ENCODE measurements at places on chromosomes 11 and 22.

DNA sequence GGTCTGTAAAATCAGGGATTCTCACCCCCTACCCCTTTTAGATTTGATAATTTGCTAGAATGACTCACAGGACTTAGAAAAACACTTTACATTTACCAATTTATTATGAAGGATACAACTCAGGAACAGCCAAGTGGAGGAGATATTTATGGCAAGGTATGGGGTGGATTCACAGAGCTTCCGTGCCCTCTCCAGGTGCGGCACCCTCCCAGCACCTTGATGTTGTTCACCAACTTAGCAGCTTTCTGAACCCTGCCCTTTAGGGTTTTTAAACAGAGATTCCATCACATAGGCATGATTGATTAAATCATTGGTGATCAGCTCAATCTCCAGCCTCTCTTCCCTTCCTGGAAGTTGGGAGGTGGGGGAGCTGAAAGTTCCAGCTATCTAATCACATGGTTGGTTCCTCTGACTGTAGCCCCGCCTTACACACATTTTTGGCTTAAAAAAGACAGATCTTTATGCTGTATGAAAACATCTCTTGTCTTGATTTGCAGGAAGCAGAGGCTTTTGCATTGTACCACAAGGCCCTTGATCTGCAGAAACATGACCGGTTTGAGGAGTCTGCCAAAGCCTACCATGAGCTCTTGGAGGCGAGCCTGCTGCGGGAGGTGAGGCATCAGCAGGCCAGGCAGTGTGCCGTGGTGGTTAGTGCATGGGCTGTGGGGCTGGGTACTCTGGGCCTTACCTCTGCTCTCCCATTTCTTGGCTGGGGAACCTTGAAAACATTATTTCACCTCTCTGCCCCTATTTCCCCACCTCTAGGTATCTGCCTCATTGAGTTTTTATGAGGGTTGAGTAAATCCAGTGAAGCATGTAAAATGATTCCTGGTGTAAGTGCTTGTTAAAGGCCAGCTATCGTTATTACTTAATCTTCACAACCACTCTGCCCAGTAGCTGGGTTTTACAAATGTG, 27.0 kb downstream of the CABIN1 start:
- no peak for DNase-seq

- no peak for DNase-seq
Observed at GRCh38 chr11:7437696-7438095, 47.6 kb upstream of the OLFML1 start.

DNA sequence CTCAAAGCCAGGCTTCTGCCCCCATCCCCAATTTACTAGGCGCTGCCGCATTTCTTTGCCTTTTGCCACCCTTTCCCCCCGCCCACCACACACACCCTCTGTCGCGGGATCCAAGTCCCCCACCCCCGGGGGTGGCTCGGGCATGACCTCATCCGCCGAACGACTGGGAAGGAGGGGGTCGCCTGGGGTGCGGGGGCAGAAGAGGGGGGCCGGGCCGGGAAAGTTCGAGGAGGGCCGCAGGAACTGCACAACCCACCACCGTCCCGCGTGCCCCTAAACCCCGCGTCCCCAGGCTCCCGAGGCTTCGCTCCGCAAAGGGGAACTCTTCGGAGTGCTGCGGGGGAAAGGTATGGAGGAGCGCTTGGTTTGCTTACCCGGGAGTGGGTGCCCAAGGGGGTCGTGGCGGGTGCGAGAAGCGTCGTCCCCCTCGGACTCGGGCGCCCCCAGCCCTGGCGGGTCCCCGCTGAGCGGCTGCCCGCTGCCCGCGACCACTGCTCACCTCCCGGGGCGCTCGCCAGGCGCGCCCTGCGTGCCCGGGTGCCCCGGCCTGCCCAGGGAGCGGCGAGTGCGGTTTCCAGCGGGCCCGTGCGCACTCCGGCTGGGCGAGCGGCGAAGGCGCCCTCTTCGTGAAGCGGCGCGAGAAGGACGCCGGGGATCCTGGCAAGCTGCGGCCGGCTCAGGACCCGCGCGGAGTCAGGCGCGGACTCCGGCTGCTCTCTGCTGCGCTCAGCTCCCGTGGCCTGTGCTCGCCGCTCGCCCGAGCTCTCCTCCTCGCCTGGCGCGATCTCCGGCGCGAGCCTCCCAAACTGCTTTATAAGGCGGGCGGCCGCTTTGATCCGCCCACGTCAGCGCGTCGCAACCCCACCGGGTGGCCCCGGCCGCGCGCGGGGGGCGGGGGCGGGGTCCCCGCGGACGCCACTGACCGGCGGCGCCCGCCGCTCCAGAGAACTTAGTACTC, 4.0 kb upstream of the WNT11 start:
- DNase-seq, result peak; percentile 73

- no peak for DNase-seq
Observed at GRCh38 chr22:17242641-17243040, 23.4 kb upstream of the ADA2 start.

GRCh38 chr22:17824457-17824856, 50.2 kb upstream of the BID start:
- no peak for DNase-seq

DNA sequence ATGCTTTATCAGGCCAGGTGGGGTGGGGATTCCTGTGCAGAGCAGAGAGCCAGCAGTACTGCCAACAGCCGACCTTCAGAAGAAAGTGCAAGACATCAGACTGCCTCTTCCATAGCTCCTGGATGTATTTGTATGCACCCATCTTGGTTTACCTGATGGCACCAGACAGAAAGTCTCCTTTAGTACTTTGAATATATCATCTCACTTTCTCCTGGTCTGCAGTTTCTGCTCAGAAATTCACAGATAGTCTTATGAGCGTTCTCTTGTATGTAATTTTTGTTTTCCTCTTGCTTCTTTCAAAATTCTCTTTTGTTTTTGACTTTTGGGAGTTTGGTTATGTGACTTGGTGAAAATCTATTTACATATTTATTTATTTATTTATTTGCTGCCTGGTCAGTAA, 446.4 kb upstream of the CADM1 start:
- DNase-seq, result no peak

GRCh38 chr22:38766076-38766777, 10.4 kb upstream of the SUN2 start:
- no peak for DNase-seq

DNA sequence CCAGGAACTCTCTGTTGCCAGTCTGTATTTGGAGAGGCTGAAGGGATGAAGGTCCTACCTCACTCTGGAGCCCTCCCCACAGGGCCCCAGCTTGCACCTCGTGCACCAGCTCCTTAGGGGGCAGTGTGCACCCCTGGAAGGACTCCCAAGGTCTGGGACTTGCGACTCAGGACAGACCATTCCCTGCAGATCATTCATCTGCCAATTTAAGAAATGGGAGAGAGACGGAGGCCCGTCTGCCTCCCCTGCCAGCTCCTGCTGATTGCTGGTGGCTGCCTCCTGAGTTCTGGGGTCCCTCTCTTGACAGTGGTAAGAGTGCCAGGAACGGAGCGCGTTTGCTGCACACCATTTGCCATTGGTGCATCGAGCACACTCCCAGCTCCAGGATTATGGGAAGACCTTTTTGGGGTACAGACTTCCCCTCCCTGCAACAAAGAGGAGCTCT, 27.4 kb upstream of the MALAT1 start:
- no peak for DNase-seq

DNA sequence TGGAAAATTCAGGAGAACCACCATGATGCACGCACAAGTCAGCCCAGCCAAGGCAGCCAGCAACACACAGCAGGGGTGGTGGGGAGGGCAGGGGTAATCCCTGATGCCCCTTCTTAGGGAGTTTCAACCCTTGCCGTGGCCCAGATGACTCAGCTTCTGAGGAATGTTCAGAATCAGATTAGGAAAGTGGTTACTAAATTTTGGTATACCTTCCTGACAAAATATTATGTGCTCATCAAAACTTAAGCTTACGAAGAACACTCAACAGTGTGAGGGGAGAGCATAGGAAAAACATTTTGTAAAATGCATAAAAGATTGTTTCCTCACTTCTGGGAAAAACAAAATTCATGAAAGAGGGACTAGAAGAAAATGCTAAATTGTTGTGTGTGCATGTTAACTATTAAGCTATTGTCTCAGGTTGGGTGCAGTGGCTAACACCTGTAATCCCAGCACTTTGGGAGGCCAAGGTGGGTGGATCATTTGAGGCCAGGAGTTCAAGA, 32.1 kb downstream of the SERPIND1 start:
- no peak for DNase-seq

GRCh38 chr22:44366372-44367300, 53.9 kb upstream of the SHISAL1 start:
- no peak for DNase-seq

GRCh38 chr22:22761606-22761962, 117.2 kb downstream of the GGTLC2 start:
- DNase-seq, result no peak

DNA sequence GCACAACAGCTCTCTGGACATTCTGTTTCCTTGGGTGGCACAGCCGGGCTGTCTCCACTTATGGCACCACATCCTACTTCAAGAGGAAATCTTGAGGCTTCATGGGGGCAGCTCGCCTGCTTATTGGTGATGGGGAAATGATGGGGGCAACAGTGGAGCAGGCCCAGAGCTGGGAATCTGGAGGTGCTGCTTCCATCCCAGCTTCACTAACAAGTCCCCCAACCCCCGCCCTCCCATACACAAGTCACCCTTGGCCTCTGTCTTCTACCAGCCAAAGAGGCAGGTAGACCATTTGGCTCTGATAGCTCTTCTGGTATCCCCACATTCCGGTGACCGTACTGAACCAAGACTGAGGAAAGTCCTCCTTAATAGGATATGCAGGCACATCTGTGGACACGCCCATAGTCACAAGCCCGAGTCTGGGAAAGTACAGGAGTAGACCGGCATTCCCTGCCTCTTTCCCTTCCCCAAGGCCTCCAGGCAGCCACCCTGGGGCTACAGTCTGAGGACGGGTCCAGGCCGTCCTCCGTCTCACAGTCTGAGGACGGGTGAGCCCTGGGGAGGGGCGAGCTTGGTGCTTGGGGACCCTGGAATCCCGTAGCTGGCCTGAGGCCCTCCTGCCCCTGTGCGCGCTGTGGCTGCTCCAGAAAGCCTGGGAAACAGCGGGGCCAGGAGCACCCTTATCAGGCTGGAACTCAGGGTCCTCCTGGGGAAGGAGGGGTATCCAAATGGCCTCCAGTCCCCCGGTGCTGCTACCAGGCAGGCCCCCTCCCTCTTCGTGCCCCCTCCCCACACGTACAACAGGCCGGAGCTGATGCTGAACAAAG, 145.6 kb downstream of the FEZ1 start:
- DNase-seq, result no peak

DNA sequence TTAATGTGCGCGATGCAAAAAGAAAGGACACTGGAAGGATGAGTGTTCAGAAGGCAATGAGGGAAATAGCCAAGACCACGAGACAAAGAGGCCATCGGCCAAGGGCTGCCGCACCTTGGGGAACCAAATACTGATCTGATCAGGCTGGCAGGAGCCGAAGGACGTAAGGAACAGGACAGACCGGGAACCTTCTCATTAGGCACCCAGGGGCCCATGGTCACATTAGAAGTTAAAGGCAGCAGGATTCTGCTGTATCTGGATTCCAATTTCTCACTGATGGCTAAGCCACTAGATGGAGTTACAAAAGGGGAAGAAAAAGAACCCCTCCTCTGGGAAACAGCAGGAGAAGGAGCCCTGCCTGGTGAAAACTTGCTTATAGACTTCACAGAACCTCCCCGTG, 28.8 kb upstream of the CPT1A start:
- no peak for DNase-seq

GRCh38 chr11:64276653-64277431, 7.6 kb downstream of the BAD start:
- DNase-seq, result no peak

- no peak for DNase-seq
Observed at GRCh38 chr11:60485987-60486386, 6.6 kb upstream of the MS4A12 start.

DNA sequence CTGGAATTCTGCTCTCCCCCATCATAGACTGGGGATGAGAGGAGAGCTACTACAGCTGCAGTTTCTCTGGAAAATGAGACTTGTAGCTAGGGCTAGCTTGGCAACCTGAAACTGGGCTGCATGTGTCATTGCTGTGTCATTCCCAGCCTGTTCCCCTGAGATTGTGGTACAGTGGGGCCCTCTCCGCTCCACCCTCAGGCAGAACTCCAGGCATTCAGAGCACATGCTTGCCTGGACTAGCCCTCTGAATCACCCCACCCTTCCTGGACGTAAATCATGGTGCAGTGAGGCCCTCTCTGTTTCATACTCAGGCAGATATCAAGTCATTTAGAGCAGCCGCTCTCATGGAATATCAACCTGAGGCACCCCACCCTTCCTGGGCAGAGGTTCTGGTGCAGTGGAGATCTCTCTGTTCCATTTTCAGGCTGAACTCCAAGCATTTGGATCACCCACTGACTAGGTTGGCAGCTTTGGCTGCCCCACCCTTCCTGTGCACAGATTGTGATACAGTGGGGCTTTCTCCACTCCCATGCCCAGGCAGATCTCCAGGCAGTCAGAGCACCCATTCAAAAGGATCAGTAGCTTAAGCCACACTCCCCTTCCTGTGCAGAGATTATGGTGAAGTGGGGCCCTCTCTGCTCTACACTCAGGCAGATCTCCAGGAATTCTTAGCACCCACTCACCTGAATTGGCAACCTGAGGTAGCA, 274.4 kb downstream of the C11orf87 start:
- DNase-seq, result no peak

DNA sequence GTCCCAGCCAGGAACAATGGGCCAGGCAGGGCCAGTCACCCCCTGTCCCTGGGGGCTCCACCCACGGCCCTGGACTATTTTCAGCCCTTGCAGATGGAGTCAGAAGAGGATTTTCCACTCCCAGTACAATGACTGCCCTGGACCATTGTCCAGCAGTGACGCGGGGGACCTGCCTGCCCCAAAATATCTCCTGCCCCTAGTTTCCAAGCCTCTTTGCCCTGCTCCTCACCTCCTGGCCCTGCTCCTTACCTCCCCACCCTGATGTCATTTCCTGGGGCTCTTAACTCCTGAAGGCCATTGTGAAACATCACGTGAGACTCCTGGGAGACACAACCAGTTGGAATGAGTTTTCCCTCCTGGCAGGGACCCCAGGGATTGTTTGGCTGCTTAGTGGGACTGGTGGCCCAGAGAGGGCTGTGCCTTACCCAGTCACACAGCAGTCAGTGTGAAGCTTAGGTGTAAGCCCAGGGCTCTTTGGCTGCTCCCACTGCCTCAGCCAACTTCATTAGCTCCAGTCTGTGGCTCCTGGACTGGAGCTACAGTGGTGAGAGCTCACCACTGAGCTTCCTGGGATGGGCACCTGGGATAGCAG, 22.2 kb downstream of the P2RY2 start:
- peak; percentile 22 for DNase-seq

GRCh38 chr22:43142880-43143562, at the start of gene MCAT:
TSS of gene MCAT (minus strand) at chr22:43143398. CDS start at chr22:43143348, 50 bp downstream.
- peak; percentile 95 for DNase-seq
